ENCODE measurements at places on chromosomes 7 and 10. TPM values are rescaled to one million over a fixed set of nuclear protein-coding genes. Genes with fewer than 3 reads are reported as not detected.

Gene OAT
- 133 TPM for total RNA-seq

Gene CYP2E1
- total RNA-seq, result 1.5 TPM

Gene ANKRD2
- total RNA-seq, result 0.15 TPM

Gene SPDYE5
- not detected for total RNA-seq

Gene POLR2J
- 54.9 TPM for total RNA-seq

Gene DPP6
- not detected for total RNA-seq

Gene LRRD1
- not detected for total RNA-seq

Gene C7orf57
- total RNA-seq, result 0.15 TPM

Gene TLX1
- not detected for total RNA-seq

Gene TAC1
- not detected for total RNA-seq

Gene XRCC2
- 14.8 TPM for total RNA-seq

Gene VSIR
- 18.5 TPM for total RNA-seq

Gene PTN
- not detected for total RNA-seq

Gene HOXA11
- 6.8 TPM for total RNA-seq

Gene MBLAC1
- total RNA-seq, result 2.0 TPM

Gene LRRC27
- 4.1 TPM for total RNA-seq

Gene FAM185A
- 8.0 TPM for total RNA-seq

Gene STEAP1
- total RNA-seq, result 18.8 TPM

Gene TDRD1
- total RNA-seq, result not detected

Gene NPC1L1
- total RNA-seq, result 0.15 TPM

DNA sequence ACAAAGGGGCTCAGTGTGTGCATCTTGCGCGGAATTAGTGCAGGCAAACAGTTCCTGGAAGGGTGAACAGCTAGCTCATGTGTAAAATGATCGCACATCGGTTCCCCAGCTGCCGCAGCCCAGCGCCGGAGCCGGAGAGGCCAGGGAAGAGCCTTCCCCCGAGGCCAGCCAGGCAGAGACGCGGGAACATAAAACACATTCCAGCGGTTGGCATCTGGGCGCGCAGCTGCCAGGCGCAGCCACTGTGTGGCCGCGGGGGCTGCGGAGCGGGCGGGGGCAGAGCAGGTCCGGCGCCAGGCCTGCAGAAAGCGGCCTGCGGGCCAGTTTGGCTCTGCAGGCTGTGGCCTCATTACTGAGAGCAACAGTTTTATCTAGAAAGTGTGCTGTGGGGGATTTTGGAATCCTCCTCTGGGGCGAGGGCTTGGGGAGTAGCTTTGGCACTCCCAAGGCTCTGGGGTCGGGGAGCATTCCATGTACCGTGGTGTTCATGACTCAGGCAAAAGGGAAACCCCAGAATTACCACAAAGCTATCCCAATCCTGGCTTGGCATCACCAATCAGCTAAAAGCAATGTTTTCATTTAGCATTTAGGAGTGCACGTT lies 74.3 kb downstream of the SAMD9 start:
- peak; percentile 32 for DNase-seq

DNA sequence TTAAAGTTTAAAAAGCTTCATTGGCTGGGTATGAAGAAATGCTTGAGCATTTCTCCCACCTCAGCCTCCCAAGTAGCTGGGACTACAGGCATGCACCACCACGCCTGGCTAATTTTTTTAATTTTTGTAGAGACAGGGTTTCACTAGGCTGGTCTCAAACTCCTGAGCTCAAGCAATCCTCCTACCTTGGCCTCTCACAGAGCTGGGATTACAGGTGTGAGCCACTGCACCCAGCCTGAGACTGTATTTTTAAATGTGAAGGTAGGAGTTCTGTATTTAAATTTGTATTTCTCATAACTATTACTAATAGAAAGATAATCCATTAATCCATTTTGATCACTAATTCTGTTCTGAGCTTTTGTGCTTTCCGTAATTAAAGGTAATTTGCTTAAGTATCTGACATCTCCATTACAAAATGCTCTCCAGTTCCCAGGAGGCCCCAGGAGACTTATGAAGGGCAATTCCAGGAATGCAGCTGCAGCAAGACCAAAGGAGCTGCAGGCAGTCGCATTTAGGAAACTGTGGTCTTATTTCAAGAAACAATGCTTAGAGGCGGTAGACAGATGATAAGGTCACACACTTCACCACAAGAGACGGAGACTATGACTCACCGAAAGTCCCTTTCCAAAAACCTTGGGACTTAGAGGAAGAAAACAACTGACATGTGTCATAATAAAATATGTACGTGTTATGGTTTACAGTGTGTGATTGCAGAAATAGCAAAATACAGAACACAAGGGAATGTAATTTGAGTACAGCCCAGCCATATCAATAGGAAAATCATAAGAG lies 23.3 kb downstream of the YAE1 start:
- peak; percentile 79 for DNase-seq

- DNase-seq, result peak; percentile 39
These were observed 49.9 kb upstream of the STEAP1B start for GRCh38 chr7:22549667-22550513.

- peak; percentile 29 for DNase-seq
These were observed 560.5 kb downstream of the PARD3 start for GRCh38 chr10:34254596-34254995.

DNA sequence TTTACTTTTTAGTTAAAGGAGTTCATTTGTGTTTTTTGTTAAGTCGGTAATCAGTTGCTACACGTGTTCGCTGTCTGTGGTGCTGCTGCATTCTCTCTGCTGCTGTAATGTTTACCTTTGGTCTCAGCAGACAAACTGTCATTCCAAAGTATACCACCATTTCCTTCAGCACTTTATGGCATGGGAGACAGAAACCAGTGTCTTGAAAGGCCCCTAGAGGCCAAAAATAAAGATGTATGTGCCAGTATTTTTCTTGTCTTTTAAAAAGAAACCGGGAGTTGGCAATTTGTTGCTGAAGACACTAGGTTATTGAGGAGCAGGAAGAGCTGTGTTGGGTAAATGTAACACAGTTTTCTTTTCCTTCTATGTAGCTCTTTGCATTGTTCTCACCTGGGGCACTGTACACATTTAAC lies 24.1 kb downstream of the ZNF92 start:
- DNase-seq, result no peak

- DNase-seq, result no peak
These were observed 11.8 kb upstream of the SGPL1 start for GRCh38 chr10:70803775-70804420.

DNA sequence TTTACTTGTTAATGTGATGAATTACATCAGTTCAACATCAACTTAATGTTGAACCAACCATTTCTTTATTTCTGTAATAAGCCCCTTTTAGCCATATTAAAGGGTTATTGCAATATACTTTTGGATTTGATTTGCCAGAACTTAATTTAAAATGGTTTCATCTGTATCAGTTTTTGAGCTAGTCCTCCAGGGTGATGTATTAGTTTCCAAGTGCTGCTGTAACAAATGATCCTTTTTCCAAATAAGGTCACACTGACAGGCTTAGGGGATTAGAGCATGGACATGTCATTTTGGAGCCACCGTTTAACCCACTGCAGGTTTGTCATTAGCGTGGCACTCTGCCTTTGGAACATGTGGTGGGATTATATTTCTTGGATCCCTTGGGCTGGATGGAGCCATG lies 244.8 kb upstream of the PLPP4 start:
- no peak for DNase-seq

GRCh38 chr10:7414766-7415165 lies 3.9 kb upstream of the SFMBT2 start:
- no peak for DNase-seq

GRCh38 chr7:29202651-29203069 lies 8.1 kb downstream of the CHN2 start:
- DNase-seq, result no peak

- no peak for DNase-seq
These were observed 19.9 kb downstream of the POLL start for GRCh38 chr10:101568054-101568745.

DNA sequence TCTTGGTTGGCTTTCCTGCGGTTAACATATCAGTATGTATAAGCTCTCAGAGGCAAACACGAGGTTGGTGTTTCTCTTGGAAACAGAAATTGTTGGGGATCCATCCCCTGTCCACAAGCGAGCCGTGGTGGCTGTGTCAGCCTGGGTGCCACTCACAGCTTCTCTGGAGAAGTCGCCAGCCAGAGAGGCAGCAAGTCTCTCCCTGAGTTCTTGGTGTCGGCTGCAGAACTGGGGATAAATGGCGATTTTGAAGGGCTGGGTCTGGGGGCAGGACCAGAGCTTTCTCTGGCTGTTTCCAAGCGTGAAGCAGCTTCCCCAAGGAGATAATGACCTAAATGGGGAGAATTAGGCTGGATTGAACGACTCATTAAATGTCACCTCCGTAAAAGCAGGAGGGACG lies 335.3 kb downstream of the GLRX3 start:
- no peak for DNase-seq

DNA sequence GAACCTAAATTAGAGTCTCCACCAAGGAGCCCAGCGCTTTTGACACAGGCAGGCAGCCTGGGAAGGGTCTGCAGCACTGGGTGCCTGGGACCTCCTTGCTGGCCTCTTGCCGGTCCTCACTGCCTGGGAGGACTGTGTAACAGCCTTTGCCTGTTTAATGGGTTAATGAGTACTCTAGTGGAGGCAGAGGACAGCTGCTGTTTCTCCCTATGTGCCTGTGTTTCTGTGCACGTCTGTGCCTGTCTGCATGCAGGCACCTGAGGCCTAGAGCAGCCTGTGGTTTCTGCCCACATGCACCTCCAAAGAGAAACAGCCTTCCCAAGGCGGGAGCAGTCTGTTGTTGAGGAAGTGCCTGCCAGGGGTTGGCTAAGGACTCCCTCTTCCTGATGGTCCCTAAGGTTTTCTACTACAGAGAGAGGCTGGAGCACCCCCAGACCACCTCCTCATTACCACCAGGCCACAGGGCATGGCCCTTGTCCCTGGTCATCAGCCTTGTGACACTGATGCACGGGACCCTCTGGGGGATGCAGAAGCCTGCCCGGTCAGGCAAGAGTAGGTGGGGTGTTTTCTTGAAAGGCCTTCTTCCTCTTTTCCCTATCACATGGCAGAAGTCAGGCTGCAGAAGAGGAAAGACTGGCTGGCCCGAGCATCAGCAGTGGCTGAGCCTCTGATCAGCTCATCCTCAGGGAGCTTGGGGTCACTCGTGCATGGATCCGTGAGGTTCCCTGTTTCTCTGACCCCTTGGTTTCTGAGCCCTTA lies 14.2 kb downstream of the SLC29A3 start:
- DNase-seq, result no peak

DNA sequence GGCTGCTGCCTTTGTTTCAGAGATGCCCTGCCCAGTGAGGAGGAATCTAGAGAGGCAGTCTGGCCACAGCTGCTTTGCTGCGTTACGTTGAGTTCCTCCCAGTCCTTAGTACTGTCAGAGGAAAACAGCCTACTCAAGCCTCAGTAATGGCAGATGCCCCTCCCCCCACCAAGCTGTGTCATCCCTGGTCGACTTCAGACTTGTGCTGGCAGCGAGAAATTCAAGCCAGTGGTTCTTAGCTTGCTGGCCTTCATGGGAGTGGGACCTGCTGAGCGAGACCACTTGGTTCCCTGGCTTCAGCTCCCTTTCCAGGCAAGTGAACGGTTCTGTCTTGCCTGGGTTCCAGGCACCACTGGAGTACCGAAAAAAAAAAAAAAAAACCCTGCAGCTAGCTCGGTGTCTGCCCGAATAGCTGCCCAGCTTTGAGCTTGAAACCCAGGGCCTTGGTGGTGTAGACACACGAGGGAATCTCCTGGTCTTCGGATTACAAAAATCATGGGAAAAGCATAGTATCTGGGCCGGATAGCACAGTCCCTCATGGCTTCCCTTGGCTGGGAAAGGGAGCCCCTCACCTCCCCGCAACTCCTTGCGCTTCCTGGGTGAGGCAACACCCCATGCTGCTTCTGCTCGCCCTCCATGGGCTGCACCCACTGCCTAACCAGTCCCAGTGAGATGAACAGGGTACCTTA lies 9.1 kb downstream of the SDHAF3 start:
- DNase-seq, result no peak

- DNase-seq, result no peak
These were observed 195.2 kb downstream of the MDFIC start for GRCh38 chr7:115116773-115117715.

GRCh38 chr7:147412782-147413556 lies 1177.6 kb upstream of the C7orf33 start:
- no peak for DNase-seq

DNA sequence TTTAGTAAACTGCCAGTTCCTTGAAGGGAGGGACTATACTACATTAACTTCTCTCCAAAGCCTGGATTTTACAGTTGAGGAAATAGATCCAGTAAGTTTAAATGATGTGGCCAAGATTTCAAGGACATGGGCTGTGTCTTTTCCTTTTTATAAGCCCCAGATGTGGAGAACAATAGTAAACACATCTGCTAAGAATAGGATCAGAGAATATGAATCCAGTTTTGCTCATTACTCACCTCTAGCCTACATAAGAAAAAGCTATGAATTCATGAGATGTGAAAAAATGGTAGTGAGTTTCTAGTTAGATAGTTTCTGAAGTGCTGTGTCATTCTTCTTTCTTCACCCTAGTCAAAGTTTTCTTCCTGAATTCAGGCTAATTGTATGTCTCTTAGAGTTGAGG lies 38.6 kb downstream of the MAGI2 start:
- DNase-seq, result no peak

DNA sequence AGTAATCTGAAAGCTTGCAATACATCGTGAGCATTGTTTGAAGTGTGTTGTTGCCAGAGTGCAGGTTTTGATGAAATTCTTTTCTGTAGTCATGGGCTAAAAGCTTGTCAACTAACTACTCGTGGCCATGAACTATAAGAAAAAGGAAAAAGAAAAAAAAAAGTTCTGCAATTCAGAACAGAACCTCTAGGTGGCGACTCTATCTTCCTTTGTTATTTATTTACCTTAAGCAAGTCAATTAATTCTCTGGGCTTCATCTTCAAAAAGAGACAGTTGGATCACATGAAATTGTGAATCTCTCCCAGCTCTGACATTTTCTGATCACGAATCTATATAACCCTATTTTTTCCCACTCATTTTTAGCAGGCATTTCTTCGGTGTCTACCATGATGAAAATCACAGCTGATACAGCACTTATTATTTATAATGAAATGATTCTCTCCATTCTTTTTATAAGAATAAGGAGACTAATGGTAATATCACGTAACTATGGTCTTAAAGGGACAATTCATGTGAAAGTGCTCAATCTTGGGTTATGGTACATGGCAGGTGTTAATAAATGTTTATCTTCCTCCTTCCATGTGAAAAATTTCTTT lies 18.8 kb downstream of the TMEM196 start:
- peak; percentile 51 for DNase-seq

- no peak for DNase-seq
These were observed 42.7 kb upstream of the PDGFA start for GRCh38 chr7:562374-562675.

GRCh38 chr7:99380823-99381663 lies 6.5 kb downstream of the ARPC1B start:
- no peak for DNase-seq

- DNase-seq, result no peak
These were observed 174.9 kb downstream of the CREB5 start for GRCh38 chr7:28587211-28587610.

GRCh38 chr10:21095073-21095472 lies 198.0 kb upstream of the NEBL start:
- no peak for DNase-seq

- DNase-seq, result no peak
These were observed 85.2 kb upstream of the EGFR start for GRCh38 chr7:54933643-54934042.

Data from HCT116 (cell line).